Cerebellum (tissue), 4 donors: ENCODE measurements at places on chromosomes 3 and 15. TPM values are rescaled to one million over a fixed set of nuclear protein-coding genes. Genes with fewer than 3 reads are reported as not detected.

DNA sequence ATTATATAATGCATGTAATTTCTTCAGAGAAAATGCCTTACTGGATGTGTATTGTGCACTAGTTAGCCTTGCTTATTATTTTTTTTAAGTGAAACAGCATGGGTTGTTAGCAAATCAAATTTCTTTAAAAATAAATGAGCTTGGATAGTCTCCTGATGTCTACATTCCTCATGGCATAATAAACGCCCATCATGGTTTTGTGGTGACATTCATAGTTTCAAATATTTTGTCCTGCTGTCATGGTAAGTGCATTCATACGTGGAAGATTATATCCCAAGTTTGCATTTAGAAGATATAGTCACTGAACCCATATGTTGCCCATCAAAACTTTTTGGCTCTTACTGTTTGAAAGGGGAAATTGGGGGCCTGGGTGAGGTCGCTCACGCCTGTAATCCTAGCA is 130.7 kb downstream of the ALCAM start:
- DNase-seq, result no peak

GRCh38 chr15:29593629-29594028 is 228.6 kb downstream of the TJP1 start:
- DNase-seq, result no peak

DUOXA1 gene
- total RNA-seq, result not detected

SLC24A5 gene
- 0.18 TPM for total RNA-seq
